Left ventricle myocardium superior (tissue), 1 donor: ENCODE measurements at places on chromosomes 1 and 21. TPM values are rescaled to one million over a fixed set of nuclear protein-coding genes. Genes with fewer than 3 reads are reported as not detected.

DNA sequence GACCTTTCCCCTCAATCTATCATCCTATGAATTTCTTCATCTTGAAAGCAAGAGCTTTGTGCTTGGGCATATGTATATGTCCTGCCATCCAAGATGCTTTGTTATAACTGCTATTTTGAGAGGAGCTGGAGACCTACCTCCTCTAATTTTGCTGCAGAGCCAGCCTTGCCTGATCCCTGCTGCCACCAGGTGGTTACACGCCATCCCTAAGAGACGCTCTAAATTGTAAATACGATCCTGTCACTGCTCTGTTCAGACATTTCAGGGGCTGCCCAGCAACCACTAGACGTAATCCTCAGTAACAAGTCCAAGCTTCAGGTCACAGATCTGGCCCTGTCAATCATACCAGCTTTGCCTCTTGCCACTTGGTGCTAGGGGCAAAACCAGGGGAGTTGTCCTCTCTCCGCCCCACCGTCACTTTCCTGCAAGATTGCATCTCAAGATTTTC lies 32.9 kb downstream of the GPA33 start:
- DNase-seq, result peak; percentile 49

The SCCPDH gene
- 30.8 TPM for total RNA-seq

DNA sequence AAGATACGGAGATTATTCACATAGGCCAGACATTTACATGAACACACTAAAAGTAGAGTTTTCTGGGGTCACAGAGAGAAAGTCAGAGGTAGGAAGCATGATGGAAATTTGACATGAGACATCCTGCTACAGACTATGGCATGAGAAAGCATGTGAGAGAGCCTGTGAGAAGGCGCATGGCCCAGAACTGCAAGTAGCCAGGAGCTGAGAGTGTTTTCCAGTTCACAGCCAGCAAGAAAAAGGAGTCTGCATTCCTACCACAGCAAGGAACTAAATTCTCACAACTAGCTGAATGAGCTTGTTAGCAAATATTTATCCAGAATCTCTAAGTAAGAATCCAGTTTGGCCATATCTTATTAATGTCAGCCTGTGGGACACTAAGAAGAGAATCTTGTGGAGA lies 673.3 kb downstream of the BRINP3 start:
- no peak for DNase-seq

DNA sequence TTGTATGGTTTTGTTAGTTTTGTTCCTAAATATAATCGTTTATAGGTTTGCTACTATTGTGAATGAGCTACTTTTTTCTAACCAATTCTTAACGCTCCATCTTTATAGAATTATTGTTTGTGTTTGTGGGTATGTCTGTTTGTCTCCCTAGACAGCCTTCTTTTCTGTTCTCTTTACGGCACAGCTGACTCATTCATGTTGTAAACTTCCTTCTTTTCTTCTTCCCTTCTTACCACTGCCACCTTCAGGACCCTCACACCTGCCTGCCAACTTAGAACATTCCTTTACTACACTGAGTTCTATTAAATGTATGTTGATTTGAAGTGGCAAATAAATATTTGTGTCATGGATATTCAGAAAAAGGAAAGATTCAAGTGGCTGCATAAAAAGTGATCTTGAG lies 29.1 kb downstream of the AK5 start:
- no peak for DNase-seq

- no peak for DNase-seq
Measured at GRCh38 chr1:167775178-167775577, 53.4 kb downstream of the MPZL1 start.

- DNase-seq, result peak; percentile 94
Measured at GRCh38 chr1:26692793-26693490, 2.9 kb upstream of the ARID1A start.

GRCh38 chr1:155649676-155650075 lies 38.9 kb downstream of the YY1AP1 start:
- no peak for DNase-seq

GRCh38 chr1:30412241-30413110 lies 310.9 kb downstream of the MATN1 start:
- no peak for DNase-seq

The UTP25 gene
- 2.5 TPM for total RNA-seq

- DNase-seq, result no peak
Measured at GRCh38 chr1:160705742-160706141, 5.9 kb downstream of the CD48 start.

The LRRC38 gene
- total RNA-seq, result 0.15 TPM

GRCh38 chr1:156539818-156540355 lies 32.5 kb downstream of the IQGAP3 start:
- no peak for DNase-seq

GRCh38 chr1:186250529-186250928 lies 124.5 kb downstream of the TPR start:
- no peak for DNase-seq

DNA sequence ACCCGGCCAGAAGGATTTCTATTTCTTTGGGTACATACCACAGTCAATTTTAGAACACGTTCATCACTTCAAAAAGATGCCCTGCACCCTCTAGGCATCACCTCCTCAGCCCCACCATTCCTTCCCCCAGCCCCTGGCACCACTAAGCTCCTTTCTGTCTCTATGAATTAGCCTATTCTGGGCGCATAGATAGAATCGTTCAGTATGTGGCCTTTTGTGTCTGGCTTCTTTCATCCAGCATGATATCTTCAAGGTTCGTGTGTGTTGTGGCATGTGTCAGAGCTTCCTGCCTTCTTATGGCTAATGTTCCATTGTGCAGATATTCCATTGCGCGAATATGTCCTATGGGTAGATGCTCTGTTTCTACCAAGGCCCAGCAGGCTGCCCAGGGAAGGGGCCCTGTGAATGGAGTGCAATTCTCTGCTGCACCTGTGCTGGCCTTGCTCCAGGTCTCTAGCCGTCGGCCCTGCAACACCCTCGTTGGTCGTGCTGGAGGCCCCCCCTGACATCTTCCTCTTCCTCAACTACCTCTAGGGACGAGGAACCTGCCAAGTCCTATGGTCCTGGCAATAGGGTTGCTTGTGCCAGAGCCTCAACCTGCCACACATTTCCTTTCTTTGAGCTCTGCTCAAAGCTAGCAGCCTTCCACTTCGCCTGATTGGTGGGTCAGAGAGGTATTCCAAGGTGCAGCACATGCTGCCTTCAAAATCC lies 113.5 kb downstream of the RIPK4 start:
- DNase-seq, result no peak

DNA sequence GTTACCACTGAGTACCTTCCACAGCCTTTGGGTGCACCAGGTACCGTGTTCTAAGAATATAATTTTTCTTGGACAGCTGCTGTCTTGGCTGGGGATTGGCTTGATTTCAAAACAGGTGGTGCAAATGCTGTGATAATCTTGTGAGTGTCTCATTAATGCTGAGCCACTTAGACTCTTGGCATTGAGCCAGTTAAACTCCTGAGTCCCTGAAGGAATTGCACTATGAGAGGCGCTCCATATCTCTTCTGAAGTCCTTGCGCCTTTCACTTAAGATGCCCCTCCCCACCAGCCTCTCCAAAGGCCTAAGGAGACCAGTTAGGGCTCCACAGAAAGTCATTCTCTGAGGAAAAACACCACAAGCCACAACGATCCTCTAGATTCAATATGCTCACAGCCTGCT lies 51.0 kb downstream of the BACH1 start:
- no peak for DNase-seq

The SPRR2A gene
- not detected for total RNA-seq

The CASQ2 gene
- 879 TPM for total RNA-seq

The SLC6A17 gene
- total RNA-seq, result not detected

GRCh38 chr1:27049100-27049499 lies 36.5 kb upstream of the TENT5B start:
- DNase-seq, result no peak

GRCh38 chr1:76463278-76463677 lies 388.7 kb downstream of the ST6GALNAC3 start:
- DNase-seq, result no peak

DNA sequence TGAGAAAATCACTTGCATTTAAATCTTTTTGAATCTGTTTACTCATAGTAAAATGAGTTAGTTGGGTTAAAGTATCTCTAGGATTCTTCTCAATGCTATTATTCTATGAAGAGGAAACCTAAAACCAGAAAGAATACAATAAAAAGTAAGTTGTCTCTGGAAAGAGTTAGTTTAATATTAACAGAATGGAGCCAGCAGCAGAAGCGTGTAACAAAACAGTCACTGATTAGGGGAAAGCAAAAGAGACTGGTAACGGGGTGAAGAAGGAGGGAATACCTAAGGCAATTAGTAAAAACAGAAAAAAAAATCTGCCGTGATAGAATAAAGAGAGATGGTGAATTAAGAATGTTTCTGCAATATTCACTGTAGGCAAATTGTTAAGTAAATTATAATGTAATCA lies 60.0 kb downstream of the NRDC start:
- no peak for DNase-seq

The AGT gene
- total RNA-seq, result 54.9 TPM

GRCh38 chr1:33634806-33635205 lies 162.4 kb downstream of the ZSCAN20 start:
- peak; percentile 36 for DNase-seq

GRCh38 chr1:174967845-174968705 lies 31.7 kb upstream of the CACYBP start:
- DNase-seq, result no peak

DNA sequence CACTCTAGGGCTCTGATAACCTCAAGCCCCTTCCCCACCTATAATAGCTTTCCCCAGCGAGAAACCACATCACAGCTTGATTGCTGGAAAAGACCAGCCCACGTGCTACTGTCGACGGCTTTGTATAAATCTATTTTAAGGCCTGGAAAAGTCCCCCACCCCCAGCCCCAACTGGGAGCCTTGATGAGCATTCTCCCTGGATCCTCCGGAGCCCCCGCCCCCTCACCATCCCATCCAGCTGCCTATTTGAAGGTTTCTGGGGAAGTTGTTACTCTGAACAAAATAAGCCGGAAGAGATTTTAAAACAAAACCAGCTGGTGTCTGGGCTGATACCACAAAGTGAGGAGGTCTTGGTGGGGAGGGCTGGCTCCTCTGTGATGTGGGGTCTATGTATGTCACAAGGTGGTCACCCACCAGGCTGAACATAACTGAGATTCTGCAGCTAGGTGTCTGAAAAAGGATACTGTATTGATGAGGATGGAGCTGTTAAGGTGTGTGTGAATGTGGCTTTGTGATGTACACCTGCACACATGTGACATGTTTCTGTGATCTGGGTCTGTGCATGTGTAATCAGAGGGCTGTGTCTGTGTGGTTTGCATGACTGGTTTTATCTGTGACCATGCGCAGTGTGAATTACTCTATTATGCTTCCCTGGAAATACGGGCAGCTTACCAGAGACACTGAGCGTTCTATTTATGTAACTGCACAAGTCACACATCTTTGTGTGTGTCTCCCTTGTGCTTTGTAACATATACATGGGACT lies 25.0 kb downstream of the RIMS3 start:
- DNase-seq, result no peak

GRCh38 chr21:26212220-26212619 lies 41.6 kb upstream of the APP start:
- DNase-seq, result no peak

The ACKR1 gene
- total RNA-seq, result 15.9 TPM

The YBEY gene
- 18.3 TPM for total RNA-seq

- peak; percentile 81 for DNase-seq
Measured at GRCh38 chr1:41573785-41574713, 89.6 kb upstream of the EDN2 start.

DNA sequence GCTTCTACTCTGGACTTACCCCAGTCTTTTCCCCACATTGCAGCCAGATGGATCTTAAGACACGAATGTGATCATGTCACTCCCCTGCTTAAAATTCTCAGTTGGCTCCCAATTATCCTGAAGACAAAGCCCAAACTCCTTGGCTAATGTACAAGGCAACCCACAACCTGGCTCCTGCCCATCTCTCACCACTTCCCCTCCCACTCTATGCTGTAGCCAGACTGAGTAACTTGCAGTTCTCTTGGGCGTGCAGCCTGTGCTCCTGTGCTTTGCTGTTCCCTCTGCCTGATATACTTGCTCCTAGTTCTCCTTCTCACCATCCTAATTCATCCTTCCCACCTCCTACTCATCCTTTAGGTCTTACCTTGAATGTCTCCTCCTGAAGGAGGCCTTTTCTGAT lies 56.2 kb downstream of the LGR6 start:
- no peak for DNase-seq

DNA sequence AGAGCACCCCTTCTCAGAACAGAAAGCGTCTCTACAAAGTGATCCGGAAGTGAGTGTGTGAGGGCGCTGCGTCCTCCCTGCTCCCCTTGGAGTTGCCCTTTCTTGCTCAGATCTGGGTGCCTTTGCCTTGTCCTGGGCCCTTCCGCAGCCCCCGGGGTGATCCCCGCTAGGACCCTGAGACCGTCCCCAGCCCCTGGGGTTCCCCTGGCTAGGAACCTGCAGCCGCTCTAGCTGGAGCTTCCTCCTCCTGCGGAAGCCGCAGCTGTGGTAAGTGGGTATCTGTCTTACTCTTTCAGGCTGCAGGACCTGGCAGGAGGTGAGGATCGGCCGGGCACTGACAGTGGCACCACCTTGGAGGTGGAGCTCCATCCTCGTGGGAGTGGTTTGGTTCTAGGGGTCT lies 11.2 kb downstream of the RRP1 start:
- no peak for DNase-seq

DNA sequence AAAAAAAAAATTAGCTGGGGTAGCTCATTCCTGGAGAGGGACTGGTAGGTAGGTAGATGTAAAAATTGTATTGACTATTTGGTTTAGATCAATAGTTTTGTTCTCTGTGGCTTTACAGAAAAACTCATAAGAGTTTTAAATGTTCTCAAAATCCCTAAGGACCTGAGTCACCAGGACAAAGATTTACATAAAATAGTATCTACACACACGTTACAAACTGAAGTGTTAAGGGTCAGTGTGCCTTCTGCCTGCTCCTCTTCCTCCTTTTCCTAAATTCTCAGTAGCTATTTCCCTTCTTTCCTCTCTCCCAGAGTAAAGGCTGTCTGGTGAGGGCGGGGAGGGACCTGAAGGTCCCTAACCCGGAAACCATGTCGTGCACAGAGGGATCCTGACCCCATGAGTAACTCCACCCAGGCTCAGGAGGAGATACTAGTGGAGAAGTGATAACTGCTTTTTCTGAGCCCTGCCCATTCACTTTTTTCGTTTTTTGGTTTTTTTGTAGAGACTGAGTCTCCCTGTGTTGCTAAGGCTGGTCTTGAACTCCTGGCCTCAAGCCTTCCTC lies 8.1 kb downstream of the PLEKHM2 start:
- DNase-seq, result no peak

DNA sequence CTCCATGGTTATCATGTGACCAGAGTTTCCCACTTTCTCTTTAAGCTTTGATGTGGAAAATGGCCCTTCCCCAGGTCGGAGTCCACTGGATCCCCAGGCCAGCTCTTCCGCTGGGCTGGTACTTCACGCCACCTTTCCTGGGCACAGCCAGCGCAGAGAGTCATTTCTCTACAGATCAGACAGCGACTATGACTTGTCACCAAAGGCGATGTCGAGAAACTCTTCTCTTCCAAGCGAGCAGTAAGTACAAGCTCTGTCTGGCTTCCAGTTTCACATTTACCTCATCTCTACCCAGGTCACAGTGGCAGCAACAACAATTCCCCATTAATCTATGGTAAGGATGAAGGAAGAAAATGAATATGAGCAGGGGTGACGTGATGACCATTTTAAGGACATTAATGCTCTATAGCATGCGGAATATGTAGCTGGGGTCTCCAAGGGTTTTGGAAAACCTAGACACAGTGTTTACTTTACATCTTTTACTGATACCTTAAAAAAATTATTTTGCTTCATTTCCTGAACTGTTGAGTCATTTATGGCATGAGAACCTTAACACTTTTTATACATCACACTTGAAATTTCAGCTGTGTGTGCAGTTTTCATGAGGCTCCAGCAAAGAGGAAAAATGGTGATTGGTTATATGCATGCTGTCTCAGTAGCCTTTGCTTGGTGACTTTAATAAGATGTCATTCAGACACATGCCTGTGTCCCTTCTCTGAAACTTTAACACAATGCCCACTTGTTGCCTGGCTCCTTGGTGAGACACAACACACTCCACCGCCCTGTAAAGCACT lies 286.3 kb upstream of the SGIP1 start:
- DNase-seq, result no peak
